ENCODE measurements at places on chromosomes 3 and 15.
A peak's percentile ranks its signal among the peaks of the same experiment; 100 is the strongest.

DNA sequence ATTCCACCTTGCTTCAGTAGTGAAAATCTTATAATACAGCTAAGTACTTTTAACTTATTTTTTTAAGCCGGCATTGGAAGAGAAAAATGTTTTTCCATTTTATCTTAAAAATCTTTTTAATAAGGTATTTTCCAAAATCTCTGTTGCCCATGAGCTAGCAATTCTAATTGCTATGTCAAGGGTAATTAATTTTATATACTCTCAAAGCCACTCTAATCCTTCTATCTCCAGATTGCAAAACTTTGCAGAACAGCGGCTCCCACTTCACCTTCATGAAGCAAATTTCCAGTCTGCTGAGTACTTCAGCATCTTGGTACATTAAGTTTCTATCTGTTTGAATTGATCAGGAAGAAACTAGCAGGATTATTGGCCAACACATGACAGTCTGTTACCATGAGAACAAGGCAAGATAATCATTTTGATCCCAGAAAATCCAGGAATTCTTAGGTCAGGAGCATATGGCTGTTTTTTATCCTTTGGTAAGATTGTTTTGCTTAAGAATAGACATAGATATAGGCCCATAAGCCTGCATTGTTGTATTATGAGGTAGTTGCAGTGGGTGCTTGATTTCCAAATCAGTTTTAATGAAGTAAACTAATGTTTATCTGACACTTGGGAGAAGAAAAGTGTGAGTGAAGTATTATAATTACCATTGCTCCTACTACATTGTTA lies 6.0 kb downstream of the TIPARP start:
- no peak for DNase-seq

DNA sequence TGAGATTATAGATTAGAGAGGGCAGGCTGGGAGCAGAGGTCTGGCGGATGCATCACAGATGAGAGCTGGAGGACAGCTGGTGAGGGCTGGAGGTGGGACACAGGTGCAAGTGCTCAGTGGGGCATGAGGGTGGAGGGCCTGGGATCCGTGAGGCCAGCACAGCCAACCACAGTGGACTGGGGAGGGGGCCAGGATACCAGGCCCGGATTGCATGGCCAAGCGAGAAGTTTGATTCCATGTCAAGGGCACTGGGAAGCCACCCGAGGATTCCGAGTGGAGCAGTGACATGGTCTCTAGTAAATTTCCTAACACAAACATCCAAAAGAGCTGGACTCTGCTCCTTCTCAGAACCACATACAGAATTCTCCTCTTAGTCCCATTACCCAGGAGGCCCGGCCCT lies 44.0 kb upstream of the SLC41A3 start:
- DNase-seq = no peak

DNA sequence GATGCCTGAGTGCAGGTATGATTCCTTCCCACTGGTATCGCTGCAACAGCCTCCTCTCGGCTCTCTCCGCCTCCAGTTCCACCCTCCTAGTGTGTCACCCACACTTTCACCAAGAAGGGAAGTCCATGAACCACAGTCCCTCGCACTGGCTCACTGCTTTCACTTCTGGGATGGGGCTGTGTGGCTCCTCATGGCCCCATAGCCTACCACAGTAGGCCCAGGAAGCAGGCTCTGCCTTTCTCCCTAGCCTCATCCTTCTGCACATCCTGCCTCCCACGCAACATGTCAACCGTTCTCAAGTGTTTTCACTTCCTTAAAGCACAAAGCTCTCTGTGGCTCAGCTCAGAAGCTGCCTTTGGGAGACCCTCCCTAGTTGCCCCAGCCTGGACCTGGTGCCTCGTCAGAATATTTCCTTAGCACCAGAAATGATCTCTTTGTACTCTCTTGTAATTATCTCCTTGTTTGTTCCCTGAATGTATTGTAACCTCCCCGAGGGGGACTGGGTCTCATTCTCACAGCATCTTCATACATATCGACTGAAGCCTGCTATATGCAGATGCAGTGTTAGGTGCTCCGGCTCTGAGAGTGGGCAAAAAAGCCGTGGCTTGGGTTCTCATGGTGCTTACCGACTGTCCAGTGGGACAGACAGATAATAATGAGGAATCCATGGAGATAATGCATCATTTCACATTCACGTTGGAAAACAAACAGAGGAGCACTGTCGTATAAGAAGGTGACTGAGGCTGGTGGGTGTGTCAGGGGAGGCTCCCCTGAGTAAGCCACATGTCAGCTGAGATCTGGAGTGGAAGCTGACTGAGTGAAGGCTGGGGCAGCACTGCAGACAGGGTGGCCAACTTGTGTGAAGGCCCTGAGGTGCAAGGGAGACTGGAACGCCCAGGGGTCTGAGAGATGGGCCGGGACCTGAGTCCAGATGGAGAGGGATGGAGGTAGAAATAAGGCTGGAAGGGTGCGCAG lies 107.1 kb downstream of the DGKG start:
- DNase-seq = no peak

GRCh38 chr15:55800216-55800615 lies 57.3 kb upstream of the PRTG start:
- DNase-seq = no peak

- DNase-seq = peak; percentile 50
Measured at GRCh38 chr15:89912674-89913396, at the start of gene ARPIN. TSS of gene ARPIN (minus strand) at chr15:89912952. CDS start at chr15:89912835, 117 bp downstream.

DNA sequence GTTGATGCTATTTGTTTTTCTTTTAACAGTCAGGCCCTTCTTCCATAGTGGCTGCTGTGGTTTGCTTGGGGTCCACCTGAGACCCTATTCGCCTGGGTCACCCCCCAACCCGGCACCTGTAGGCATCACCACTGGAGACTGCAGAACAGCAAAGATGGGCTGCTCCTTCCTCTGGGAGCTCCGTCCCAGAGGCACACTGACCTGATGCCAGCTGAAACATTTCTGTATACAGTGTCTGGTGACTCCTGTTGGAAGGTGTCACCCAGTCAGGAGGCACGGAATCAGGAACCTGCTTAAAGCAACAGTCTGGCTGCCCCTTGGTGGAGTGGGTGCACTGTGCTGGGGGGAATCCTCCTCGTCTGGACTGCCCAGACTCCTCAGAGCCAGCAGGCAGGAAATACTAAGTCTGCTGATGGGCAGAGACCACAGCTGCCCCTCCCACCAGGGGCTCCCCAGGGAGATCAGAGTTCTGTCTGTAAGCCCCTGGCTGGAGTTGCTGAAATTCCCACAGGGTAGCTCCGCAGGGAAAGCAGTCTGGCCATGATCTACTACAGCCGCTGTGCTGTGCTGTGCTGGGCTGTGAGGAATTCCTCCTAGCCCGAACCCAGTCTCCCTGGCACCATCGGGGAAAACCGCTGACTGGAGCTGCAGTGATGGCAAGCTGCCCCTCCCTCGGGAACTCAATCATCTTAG lies 248.2 kb downstream of the TBC1D5 start:
- no peak for DNase-seq

DNA sequence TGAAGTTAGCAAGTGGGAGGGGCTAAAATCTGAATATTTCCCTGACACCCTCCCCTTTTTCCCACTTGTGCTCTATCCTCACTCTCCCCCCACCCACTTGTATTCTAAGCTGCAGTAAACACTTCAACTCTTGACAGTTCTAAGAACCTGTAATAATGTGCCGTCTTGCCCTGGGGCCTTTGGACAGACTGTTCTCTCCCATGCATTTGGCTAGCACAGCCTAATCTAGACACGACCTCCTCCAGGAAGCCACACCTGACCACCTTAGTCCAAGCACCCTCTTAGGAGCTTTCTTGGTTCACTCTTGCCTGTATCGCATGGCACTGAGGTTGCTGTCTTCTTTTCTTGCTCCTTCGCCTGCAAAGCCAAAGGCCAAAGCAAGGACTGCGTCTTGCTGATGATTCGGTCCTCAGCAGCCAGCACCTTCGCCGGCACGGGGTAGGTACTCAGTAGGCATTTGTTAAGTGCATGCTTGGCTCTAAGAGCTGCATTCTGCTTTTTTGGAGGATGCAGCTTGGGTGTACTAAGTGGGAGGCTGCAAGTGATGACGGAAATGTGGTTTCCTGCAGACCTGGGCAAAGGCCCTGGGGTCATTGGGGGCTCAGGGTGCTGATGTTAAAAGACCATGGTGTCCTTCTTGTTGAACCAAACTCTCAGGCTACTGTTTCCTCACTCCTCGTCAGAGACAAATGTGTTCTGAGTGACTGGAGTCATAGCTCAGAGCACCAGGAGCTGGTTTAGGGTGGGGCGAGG lies 2.0 kb upstream of the ZNF710 start:
- no peak for DNase-seq

DNA sequence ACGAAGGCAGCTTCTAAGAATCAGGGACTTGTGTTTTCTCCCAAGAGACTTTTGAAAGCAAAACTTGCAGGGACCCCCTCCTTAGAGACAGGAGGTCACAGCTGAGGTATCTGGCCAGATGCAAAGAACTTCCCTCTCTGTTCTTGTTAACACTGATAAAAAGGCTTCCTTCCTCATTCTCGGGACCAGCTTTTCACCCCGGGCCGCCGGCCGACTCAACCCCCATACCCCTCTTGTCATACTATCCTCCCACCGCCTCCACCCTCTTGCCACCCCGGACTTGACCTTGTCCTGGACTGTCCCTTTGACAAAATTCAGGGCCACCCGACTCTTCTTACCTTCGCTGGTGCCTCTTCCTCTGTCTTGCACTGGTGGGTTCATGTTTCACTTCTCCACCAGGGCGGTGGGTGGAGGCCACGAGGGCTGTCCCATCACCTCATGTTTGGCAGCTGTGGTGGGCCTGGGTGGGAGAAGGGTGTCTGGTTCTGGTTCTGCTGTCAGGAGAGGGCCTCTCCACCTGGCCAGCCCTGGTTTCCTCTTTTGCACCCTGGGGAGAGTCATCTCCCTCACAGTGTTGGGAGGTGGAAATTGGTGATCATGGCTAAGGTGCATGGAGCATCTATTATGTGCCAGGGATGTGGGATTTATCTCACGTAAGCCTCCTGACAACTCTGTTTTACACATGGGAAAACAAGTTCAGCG lies 32.5 kb downstream of the BHLHE40 start:
- no peak for DNase-seq

DNA sequence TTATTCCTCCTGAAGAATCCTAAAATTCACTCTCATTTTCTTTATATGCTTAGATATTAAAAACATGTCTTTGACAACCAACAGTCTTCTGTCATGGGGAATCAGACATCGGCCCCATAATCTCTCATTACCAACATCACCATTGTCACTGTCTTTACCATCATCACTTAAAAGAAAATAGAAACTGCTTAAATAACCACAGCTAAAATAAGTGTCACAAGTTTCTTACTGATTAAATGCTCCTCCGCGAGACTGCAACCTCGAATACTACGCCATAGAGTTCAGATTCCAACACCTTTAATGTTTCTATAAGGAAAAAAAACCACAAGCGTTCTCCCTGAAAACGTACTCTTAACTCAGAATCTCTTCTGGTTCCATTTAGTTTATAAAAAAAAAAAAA lies 977.5 kb upstream of the CFAP20DC start:
- no peak for DNase-seq

GRCh38 chr15:72280751-72281150 lies 8.4 kb upstream of the PARP6 start:
- no peak for DNase-seq

- DNase-seq = no peak
Measured at GRCh38 chr3:107644631-107645030, 121.9 kb downstream of the BBX start.

- DNase-seq = no peak
Measured at GRCh38 chr3:9401986-9402385, 4.6 kb downstream of the SETD5 start.

GRCh38 chr15:38294126-38294525 lies 41.5 kb downstream of the SPRED1 start:
- no peak for DNase-seq

DNA sequence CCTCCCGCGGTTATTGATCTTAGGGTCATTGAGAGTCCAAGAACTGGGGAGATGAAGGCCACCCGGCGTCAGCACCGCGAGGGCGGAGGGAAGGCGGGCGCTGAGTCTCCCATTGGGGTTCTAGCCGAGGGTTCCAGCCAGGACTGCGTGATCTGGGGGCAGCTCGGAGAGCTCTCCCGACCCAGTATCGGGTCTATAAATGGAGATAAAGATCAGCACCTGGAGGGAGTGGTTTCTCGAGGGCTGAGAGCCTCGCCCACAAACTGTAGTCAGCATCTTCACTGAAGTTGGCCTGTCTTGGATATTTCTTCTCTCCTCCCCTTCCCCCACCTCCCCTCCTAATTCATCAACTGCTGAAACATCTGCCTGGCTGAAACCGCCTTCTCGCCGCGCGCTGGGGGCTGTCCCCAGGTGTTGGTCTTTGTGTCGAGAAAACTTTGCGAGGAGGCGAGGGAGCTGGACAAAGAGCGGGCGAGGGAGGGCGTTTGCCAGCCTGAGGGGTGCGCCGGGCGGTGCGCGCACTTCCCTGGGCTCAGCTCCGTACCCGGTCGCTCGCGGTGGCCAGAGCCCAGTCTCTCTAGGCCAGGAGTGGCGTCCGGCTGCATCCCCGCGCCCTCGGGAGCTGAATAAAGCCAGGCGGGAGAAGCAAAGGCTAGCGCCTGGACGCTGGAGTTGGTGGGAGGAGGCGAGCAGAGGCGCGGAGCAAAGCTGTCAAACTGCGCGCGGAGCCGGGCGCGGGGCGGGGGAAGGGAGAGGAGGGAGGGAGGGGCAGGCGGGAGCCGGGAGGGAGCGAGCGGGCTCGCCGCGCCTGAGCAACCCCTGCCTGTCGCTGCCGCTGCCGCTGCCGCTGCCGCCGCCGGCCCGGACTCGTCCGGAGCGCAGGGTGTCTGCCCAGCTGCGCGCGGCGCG lies at the start of gene ST8SIA2:
ST8SIA2 (plus strand) TSS at position 811 of the 909 bp plus-strand sequence. CDS start 184 bp downstream, outside the sequence.
- peak; percentile 70 for DNase-seq

GRCh38 chr3:117885011-117885441 lies 1149.6 kb downstream of the IGSF11 start:
- DNase-seq = no peak

- no peak for DNase-seq
Measured at GRCh38 chr3:14200841-14201240, 22.2 kb downstream of the LSM3 start.

GRCh38 chr15:68790242-68790575 lies 30.5 kb downstream of the ANP32A start:
- DNase-seq = no peak

GRCh38 chr3:7015683-7016440 lies 154.9 kb downstream of the GRM7 start:
- DNase-seq = no peak

- no peak for DNase-seq
Measured at GRCh38 chr3:132519914-132520313, 77.2 kb upstream of the ACKR4 start.
